ENCODE measurements at places on chromosomes 2 and 18.

DNA sequence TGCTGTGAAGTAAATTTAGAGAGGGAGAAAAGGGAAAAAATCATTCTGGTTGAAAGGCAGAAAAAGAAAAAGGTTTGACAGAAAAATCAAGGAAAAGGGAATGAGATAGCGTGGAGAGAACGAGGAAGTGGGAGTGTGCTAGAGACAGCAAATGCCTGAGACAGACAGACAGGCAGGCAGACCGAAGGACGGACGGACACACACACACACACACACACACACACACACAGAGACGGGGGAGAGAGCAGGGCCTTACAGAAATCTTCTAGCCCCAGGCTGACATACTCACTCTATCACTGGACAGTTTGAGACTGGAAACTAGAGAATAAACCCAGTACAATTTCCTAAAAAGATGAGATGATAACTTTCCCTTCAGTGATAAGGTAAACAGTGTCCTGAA lies 238.4 kb downstream of the ZNF521 start:
- H3K27me3 ChIP-seq, result no peaks in the 10 kb centered on the region
- no peak for DNase-seq
- no peak overlapping the region for H3K27ac ChIP-seq
- no peaks in the 10 kb centered on the region for H3K4me1 ChIP-seq

DNA sequence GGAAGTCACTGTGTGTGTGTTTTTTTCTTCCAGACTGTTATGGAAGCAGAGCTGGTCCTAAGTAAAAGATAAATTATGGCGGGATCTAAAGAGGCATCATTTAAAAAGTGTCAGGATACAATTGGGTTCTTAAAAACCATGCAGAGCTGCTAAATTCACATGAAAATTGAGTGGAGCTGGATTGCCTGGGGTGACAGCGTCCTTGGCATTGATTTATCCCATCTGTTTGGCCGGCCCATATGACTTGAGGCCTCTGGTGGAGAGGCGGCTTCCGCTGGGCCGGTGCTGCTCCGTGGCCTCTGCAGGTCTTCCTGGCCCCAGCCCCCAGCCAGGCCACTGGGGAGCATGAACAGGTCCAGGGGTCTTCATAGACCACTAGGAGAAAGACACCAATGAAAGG lies 165.5 kb downstream of the GLI2 start:
- H3K36me3 ChIP-seq, result no peaks in the 10 kb centered on the region
- no peak overlapping the region for H3K27ac ChIP-seq
- no peak for DNase-seq
- H3K4me1 ChIP-seq, result no peaks in the 10 kb centered on the region
- H3K4me3 ChIP-seq, result no peak overlapping the region

DNA sequence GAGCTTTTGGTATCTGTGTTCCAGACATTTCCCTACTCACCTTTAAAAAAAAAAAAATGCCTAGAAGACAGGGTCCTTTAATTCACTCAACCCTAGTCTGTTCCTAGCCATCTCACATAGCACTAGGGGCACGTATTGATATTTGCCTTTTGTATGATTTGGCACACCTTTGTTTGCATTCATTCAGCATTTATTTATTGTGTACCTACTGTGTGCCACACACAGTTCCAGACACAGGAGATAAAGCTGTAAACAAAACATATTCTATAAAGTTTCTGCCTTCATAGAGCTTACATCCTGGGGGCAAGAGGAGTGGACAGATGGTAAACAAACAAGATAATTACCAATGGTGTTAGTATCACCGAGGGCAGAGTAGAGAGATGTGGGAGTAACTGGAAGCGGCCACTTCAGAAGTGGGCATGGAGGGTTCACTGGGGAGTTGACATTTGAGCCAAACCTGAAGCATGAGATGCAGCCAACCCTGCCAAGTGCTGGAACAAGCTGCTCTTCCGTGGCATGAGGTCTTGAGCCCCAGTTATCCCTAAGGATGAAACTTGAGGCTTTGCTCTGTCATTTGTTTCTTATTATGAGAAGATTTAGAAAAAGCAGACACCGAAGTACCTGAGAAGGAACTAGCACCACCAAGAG lies 18.2 kb downstream of the MAPRE2 start:
- no peak for DNase-seq
- H3K36me3 ChIP-seq, result peaks cover 3% of the 10 kb centered on the region
- no peak overlapping the region for H3K27ac ChIP-seq

DNA sequence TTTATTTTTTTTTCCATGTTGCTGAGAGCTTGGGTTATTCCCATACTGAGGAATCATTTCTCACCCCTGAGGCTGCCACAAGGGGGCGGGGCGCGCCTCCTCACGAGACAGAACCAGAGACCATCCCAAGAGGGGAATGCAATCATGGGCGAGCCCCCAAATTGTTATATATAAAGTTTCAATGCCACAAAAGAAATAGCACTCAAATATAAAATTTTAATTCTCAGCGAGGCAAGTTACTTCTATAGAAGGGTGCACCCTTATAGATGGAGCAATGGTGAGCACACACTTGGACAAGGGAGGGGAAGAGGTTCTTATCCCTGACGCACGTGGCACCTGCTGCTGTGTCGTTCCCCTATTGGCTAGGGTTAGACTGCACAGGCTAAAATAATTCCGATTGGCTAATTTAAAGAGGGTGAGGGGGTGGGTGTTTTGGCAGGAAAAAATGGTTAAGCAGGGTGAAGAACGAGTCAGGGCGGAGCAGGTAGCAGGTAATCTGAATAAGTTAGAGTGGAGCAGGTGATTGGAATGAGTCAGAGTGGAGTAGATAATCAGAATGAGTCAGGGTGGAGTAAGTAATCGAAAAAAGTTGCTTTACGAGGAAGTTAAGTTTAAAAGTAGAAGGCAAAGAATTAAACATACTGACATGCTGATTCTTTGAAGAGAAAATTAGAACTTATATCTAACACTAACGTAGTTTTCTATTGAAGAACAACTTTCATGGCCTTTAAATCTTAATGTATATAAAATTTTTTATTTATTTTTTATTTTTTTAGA lies 177.5 kb downstream of the MTCL1 start:
- no peak for DNase-seq
- no peaks in the 10 kb centered on the region for H3K4me1 ChIP-seq
- no peak overlapping the region for H3K4me3 ChIP-seq
- no peak overlapping the region for H3K27ac ChIP-seq
- H3K27me3 ChIP-seq, result peaks cover 10% of the 10 kb centered on the region
- H3K36me3 ChIP-seq, result no peaks in the 10 kb centered on the region

GRCh38 chr2:32423536-32423935 lies 66.7 kb downstream of the BIRC6 start:
- H3K27me3 ChIP-seq, result no peaks in the 10 kb centered on the region
- H3K36me3 ChIP-seq, result peaks cover 37% of the 10 kb centered on the region
- no peak overlapping the region for H3K27ac ChIP-seq
- H3K4me1 ChIP-seq, result peaks cover 22% of the 10 kb centered on the region

GRCh38 chr2:24721470-24721869 lies 71.7 kb downstream of the PTRHD1 start:
- no peak for DNase-seq
- no peak overlapping the region for H3K27ac ChIP-seq
- H3K4me1 ChIP-seq, result no peaks in the 10 kb centered on the region
- H3K4me3 ChIP-seq, result no peak overlapping the region

DNA sequence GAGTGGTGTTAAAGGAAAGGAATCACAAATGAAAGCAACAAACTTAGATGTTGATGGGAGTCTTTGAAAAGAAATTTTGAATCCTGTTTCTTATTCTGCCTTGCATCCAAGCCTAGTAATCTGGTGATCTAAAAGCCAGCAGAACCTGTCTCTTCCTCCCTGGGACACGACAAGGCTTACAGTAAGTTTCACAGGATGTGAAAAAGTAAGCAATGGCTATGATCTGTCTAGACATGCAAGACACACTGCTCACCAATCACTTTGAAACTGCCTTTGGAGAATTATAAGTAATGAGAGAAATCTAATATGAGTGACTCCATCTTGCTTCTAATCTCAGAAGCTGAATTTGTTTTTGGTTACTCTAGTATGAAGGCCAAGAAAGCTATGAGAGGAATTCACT lies 103.7 kb downstream of the KCNH7 start:
- no peak overlapping the region for H3K4me3 ChIP-seq
- H3K4me1 ChIP-seq, result peaks cover 2% of the 10 kb centered on the region
- DNase-seq, result no peak
- H3K27me3 ChIP-seq, result no peaks in the 10 kb centered on the region

Data from activated naive CD4-positive, alpha-beta T cell treated with anti-CD3 and anti-CD28 coated beads, Interleukin-2, amount 10 ng/mL, durations not matched to agents 7 days and 5 days (primary cell).